ENCODE measurements at places on chromosomes 13 and 19.

DNA sequence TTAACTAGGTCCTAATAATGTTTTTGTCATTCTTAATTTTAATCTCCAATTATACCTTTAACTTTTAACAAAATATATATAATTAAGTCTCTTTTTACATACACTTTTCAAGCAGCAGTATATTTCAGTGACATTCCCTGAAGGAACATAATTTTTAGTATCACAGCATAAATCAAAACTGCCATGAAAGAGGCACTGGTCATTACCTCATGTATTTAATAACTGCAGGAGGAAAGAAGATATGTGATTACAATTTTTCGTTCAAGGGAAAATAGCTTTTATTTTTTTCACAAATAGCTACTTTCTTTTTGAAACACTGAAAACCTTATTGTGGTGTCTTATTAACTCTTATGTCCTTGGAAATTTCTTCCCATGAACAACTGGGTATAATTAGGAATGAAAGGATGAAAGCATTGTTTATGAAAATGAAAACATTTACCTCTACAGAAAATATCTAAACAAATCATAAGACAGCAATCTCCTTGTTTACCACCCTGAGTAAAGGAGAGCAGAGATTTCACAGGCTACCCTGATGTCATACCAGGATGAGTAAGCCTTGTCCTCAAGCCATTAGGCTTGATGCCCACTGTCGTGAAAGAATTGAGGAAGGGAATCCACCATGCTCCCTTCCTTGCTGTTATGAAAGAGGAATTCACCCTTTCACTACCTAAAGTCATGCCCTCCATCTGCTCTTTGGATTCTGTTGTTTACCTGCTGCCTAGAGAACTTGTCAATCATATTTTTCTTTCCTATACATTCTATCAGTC lies 877.2 kb upstream of the PCDH20 start:
- no peak for DNase-seq

DNA sequence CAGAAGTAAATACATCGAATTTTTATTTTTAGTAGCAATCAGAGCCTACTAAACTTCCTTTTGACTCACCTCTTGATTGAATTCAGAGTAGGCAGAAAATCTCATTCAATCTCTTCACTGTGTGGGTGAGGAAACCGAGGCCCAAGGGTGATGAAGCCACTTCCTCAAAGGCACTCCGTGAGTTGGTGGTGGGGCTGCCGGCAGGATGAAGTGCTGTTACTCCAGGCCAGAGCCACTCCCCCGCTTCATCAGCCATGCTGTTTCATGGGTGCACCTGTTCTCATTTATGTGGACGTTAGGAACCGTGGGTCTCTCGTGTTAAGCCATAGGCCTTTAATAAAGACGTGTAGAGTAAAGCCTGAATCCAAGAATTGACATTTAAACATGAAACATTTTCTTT lies 13.2 kb downstream of the ING1 start:
- DNase-seq, result no peak

DNA sequence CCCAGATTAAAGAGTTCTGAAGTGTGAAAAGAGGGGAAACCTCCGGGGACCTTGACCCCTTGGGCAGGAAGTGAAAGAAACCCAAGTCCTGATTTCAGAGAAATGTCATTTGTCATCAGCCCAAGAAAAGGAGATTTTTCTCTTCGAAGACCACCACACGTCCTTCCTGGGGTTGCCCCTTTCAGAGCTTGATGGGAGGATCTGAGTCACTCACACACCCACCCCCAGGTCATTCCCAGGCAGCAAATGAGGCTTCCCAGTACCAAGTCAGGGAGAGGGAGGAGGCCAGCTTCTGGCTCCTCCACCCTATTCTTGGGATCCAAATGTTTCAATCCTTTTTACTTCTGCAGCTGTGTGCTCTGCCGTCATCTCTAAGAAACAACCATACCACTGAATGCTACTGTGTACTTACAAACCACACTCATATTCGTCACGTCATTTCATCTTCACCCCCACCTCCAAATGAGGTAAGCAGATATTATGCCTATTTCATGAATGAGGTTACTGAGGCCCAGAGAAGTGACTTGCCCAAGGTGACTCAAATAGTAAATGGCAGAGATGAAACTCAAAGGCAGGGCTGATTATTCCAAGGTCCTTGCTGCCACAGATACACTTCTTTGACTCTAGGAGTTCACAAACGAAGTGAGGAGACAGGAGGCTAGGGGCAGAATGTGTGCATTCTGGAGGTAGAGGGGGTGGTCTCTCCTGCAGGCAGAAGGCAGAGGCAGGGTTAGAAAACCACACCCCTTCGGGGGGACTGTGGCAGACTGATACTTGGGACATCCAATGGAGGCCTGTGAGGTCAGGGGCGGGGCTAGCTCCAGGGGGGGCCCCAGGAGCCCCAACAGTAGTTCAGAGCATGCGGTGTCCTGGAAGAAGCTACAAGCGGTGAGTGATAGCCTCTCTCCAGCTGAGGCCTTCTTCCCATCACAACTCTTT lies 5.0 kb upstream of the KMT2B start:
- DNase-seq, result no peak

- no peak for DNase-seq
Measured at GRCh38 chr13:97313551-97314260, 91.6 kb downstream of the MBNL2 start.

GRCh38 chr19:3397266-3398022 lies 31.1 kb downstream of the NFIC start:
- peak; percentile 34 for DNase-seq

GRCh38 chr13:97798836-97799235 lies 154.6 kb upstream of the IPO5 start:
- DNase-seq, result no peak

- DNase-seq, result no peak
Measured at GRCh38 chr13:64453831-64454230, 2776.3 kb downstream of the PCDH9 start.

DNA sequence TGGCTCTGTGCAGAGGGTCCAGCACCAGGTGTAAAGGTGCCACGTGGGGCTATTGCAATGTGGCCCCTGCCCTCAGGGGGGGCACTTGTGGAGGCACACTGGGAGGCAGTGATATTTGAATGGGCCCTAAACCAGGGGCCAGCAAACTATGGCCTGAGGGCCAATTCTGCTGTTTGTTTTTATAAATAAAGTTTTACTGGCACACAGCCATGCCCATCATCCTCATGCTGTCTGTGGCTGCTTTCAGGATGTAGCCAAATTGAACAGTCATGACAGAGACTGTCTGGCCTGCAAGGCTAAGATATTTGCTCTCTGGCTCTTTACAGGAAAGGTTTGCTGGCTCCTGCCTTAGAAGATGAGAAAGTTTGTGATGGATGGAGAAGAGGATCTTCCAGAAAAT lies 33.9 kb upstream of the RANBP3 start:
- DNase-seq, result no peak

DNA sequence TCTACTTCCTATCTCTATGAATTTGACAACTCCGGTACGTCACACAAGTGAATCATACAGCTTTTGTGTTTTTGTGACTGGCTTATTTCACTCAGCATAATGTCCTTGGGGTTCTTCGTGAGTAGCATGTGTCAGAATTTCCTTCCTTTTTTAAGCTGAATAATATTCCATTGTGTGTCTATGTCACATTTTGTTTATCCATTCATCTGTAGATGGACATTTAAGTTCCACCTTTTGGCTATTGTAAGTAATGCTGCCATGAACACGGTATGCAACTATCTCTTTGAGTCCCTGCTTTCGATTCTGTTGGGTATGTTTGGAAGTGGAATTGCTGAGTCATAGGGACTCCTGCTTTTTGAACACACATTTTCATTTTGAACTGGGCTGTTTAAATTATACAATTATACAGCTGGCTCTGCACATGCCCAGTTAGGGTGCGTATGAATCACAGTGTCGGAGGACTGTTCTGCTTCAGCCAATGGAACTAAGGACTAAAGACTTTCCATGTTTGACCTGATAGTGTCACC lies 43.0 kb upstream of the C13orf42 start:
- no peak for DNase-seq

DNA sequence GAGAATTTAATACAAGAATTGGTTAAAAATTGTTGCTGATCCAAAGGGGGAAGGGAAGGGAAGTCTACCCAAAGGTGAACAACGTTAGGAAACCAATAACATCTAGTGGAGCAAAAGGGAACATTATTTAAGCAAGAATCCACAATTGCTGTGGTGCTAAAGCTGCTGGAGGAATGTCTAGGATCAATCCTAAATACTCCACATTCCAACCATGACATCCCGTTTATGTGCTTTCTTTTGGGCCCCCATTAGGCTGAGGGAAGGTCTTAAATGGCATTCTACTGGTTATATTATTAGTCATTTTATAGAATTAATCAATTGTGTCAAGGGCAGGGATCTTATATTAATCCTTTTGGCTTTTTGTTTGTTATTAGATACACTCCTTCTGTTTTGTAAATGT lies 39.9 kb upstream of the VWA8 start:
- DNase-seq, result peak; percentile 4

- DNase-seq, result no peak
Measured at GRCh38 chr19:43380008-43380407, 26.5 kb downstream of the CD177 start.

DNA sequence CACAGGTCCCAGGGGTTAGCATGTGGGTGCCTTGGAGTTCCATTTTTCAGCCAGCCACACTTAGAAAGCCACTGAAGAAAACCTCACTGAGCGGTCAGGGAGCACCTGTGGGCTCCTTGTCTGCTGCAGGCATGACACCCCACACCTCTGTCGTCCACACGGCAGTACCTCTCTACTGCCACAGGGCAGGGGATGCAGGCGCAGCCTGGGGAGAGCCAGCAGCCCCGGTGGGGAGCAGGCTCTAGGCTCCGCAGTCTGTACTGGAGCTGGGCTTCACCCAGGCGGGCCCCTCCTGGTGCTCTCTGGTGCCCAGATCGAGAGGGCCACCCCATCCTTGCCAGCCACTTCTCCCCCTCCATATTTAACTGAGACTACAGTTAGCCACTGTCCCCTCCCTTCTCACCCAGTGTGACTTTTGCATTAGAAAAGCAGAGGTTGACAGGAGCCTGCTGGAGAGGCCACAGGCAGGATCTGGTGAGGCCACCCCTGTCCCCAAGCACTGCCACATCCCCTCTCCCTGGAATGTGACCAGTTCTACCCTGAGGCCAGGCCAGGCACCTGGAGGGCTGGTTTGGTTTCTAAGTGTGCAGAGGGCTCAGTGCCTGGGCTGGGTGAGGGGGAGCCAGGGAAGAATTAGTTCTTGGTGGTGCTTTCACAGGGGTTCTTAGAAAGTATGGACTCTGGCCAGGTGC lies 104.4 kb downstream of the KDM4B start:
- DNase-seq, result no peak

DNA sequence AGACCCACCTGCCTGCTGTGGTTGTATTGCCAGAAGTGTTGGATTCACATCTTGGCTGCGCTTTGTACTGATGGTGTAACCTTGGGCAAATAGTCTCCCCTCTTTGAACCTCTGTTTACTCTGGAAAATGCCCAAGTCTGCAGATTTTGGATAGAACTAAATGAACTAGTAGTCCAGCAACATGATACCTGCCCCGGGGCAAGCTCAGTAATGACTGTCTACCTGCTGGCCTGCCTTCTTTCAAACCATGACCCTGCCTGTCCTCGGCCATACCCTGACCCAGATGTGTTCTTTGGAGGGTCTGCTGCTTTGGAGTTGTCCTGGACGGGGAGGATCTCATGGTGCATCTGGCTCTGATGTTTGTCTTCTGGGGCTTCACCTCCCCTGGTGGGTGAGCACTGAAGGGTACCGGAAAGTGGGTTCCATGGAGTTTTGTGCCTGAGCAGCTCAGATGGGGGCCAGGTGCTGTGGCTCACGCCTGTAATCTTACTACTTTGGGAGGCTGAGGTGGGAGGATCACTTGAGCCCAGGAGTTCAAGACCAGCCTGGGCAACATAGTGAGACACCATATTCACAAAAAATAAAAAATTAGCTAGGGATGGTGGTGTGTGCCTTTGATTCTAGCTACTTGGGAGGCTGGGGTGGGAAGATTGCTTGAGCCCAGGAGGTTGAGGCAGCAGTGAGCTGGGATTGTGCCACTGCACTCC lies 59.5 kb downstream of the TNFRSF19 start:
- DNase-seq, result no peak

- no peak for DNase-seq
Measured at GRCh38 chr13:113509989-113510388, 19.5 kb upstream of the DCUN1D2 start.

- no peak for DNase-seq
Measured at GRCh38 chr19:7442423-7442822, 46.4 kb downstream of the PEX11G start.

DNA sequence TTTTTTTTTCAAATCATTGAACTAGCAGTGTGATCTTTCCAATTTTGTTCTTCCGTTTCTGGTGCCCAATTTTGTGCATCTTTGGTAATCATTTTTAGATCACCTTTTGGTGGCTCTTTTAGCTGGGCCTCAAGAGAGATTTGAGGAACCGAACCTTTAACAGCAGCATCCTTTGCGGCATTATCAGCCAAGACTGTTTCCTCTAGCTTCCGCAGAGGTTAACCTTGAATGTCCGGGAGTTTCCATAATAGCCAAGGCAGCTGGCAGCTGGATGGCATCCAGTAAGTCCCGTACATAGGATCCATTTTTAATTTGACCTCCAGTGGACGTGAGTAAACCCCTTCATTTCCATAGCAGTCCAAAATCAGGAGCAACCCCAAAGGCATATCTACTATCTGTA lies 9.6 kb downstream of the IRGC start:
- DNase-seq, result no peak

- peak; percentile 54 for DNase-seq
Measured at GRCh38 chr13:44435919-44436510, 62.4 kb downstream of the SERP2 start.

DNA sequence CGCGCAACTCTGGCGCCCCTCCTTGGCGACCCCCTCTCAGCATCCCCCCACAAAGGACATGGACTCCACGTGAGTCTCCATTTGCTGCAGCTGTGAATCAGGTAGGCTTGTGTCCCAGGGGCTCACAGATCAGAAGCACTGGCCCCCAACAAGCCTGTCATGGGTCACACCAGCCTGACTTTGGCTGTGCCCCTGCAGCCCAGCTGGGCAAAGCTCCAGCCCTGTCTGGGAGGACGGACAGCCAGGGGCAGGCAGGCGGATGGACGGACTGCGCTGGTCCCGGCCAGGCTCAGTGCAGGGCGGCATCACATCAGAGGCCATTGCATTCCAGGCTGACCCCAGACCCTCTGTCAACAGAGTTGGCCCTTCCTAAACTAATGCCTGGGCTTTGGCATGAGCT lies 28.4 kb upstream of the ISYNA1 start:
- no peak for DNase-seq

DNA sequence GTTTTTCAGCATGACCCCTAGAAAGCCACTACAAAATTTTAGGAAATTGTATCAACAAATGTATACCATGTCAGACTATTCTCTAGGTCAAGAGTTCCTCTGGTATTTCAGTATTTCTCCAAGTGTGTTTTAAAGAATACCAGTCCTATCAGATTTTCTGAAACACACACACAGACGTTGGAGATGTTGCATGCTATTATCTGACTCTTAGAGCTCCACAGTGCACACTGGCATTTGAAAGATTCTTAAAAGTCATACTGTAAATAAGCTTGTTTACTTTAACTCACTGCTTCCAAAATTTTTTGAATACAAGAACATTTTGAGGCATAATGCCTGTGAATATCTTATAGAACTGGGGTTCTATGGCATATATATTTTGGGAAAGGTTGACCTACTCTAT lies 33.8 kb upstream of the VWA8 start:
- no peak for DNase-seq

All from kidney glomerular epithelial cell (primary cell).